ENCODE measurements at places on chromosomes 2 and 18. TPM values are rescaled to one million over a fixed set of nuclear protein-coding genes. Genes with fewer than 3 reads are reported as not detected.

The INO80B gene
- total RNA-seq: 14.2 TPM

The NEURL3 gene
- total RNA-seq: 0.16 TPM

The LHCGR gene
- not detected for total RNA-seq

The KIF5C gene
- 0.26 TPM for total RNA-seq

The RNF103 gene
- 12.6 TPM for total RNA-seq

The HRH4 gene
- under 0.01 TPM for total RNA-seq

The KLHL14 gene
- not detected for total RNA-seq

The TTR gene
- not detected for total RNA-seq

The KYNU gene
- total RNA-seq: 1.6 TPM

The CYRIA gene
- 1.7 TPM for total RNA-seq

The HOXD4 gene
- not detected for total RNA-seq

The SCN3A gene
- total RNA-seq: 0.17 TPM

The SUPT7L gene
- 14.2 TPM for total RNA-seq

The NGEF gene
- total RNA-seq: 11.2 TPM

The NCKAP1 gene
- total RNA-seq: 66.2 TPM

The CFAP65 gene
- under 0.01 TPM for total RNA-seq

The PAIP2B gene
- 0.63 TPM for total RNA-seq

The QPCT gene
- total RNA-seq: 8.8 TPM
